ENCODE measurements at places on chromosomes 16 and 17.

GRCh38 chr16:80594756-80595155, 54.0 kb downstream of the DYNLRB2 start:
- no peak for DNase-seq

GRCh38 chr17:622356-622755, 92.3 kb downstream of the VPS53 start:
- DNase-seq = no peak

- DNase-seq = no peak
Measured at GRCh38 chr16:79980650-79981521, 380.3 kb upstream of the MAF start.

DNA sequence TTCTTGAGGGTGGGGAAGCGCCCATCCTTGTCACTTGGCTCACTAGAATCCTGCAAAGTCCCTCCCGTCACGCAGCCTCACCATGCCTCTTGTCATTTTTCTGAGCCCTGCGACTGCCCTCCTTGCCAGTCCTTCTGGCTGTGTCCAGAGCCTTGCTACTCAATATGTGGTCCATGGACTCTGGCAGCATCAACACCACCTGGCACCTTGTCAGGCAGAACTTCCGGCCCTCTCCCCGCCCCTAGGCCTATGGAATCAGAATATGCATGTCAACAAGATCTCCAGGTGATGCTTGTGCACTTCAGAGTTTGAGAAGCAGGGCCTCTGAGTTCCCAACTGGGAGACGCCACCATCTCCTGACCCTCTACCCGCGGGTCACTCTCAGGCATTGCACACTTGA, 12.1 kb downstream of the PIMREG start:
- no peak for DNase-seq

DNA sequence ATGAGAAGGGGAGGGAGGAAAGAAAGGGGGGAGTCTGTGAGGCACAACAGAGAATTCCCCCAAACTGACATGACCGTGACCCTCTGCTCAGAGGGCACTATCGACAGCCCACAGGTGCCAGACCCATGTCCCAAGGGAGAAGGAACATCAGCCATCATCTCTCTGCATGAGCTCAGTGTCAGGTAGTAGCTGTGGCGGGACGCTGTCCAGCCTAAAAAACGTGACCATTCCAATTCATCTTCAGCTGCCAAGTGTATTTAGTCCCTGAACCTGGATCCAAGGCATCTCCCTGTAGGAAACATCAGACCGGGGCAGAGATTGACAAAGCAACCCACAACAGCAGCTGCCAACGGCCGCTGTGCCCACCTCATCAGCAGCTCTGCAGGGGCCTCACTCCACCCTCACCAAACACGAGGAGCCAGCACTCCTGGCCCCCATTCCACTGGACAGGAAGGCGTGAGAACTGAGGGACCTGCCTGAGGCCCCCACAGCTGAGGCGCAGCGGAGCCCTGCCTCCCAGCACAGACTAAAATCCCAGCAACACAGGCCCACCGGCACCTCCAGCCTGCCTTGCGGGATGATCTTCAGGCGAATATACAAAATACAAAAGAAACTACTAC, 8.6 kb downstream of the TAF1C start:
- no peak for DNase-seq

All from lung microvascular endothelial cell (primary cell).